ENCODE measurements at places on chromosomes 2 and 18.

DNA sequence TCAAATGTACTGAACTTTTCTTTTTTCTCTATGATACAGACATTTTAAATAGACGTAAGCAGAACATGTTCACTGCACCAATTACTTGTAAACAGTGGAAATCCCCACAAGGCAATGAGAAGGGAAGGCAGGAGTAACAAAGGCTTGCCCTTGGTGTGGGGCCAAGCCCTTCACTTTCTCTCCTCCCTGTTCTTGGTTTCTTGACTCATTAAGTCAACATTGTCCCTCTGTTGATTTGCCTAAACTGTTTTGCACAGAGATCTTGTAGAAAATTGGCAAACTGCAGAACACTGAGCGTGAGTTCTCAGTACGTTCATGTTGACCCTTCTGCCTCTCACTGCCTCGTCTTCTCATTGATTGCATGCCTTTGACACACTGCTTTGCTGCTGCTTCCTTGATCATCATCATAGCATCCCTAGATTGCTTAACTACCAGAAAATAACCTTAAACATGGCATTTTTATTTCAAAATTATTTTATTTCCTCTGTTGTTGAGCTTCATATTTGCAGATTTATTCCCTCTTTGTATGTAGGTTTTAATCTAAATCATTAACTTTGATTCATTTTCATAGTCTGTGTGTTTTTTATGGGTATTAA, 257.7 kb downstream of the PTGR3 start:
- DNase-seq: no peak

- DNase-seq: no peak
These were observed 87.1 kb upstream of the PNPT1 start for GRCh38 chr2:55780697-55781096.

GRCh38 chr2:239225871-239226561, 174.8 kb downstream of the HDAC4 start:
- DNase-seq: no peak

GRCh38 chr2:229511524-229511923, 202.8 kb downstream of the DNER start:
- DNase-seq: no peak

DNA sequence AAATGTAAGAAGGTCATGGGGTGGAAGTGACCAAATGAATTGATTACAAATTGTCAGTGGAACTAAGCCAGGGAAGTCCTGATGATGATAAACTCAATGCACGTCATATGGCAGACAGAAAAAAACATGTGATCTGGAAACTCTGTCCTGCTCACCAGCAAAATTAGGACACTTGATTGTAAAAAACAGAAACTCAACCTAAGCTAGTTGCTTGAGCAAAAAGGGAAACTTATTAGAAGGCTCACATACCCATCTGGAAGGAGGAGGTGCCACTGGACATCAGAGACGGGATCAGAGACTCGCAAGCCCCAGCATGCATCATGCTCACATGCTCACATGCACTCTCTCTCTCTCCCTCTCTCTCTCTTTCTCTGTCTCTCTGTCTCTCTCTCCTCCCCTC, 96.8 kb downstream of the SP3 start:
- DNase-seq: no peak

- peak; percentile 57 for DNase-seq
These were observed 11.3 kb downstream of the MALT1 start for GRCh38 chr18:58682429-58683069.

GRCh38 chr2:26268213-26268612, 23.5 kb downstream of the HADHB start:
- no peak for DNase-seq

DNA sequence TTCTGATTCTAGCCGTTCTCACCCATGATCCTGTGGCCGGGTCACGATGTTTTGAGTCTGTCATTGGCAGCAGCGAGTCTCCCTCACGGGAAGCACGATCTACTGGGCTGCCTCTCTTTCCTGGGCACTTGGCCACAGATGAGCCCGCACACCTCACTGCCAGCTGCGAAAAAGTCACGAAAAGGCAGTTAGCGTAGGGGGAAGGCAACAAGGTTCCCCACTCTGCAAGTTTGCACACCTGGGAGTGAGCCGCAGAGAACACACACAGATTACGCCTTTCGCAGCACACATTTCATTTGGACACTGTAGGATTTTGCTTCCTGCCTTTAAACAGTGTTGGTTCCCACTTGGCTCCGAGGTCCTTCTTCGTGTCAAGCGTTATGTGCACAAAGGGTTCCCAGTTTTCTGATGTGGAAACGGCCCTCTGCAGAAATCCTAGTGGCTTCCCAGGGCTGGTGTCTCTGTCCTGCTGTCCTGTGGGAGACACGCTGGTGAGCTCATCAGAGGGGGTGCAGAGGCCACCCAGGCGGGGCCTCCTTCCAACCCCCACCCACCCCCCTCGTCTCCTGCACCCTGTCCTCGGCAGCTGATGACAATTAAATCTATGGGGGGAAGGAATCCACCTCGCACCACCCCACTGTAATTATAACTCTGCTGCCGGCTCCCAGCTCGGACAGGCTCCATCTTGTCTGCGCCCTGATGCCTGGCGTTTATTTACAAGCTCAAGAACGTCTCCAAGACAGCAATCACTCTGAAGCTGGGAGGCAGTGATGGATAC, 157.3 kb upstream of the SALL3 start:
- DNase-seq: no peak

DNA sequence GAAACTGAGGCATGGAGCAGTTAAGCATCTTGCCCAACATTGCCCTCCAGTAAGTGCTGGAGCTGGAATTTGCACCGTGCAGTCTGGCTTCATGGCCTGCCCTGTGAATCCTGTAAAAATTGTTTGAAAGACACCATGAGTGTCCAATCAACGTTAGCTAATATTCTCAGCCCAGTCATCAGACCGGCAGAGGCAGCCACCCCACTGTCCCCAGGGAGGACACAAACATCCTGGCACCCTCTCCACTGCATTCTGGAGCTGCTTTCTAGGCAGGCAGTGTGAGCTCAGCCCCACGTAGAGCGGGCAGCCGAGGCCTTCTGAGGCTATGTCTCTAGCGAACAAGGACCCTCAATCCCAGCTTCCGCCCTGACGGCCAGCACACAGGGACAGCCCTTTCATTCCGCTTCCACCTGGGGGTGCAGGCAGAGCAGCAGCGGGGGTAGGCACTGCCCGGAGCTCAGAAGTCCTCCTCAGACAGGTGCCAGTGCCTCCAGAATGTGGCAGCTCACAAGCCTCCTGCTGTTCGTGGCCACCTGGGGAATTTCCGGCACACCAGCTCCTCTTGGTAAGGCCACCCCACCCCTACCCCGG, 1.3 kb downstream of the PROC start:
- DNase-seq: no peak

DNA sequence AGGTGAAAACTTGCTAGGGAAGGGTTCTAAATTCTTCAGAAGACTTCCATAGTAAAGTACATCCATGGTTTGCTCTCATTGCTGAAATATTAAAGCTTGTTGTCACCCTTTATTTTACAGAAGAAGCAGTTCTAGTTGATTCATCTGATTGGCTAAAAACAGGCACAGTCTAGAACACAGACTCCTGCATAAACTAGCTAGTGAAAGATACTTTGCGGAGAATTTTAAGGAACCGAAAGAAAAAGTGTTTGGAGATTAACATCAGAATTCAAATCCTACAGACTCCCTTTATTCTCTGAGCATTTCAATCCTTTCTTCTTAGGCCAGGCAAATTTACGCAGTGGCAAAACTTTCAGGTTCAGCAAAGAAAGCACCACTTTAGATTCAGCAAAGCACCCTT, 1076.5 kb upstream of the ZEB2 start:
- DNase-seq: no peak

DNA sequence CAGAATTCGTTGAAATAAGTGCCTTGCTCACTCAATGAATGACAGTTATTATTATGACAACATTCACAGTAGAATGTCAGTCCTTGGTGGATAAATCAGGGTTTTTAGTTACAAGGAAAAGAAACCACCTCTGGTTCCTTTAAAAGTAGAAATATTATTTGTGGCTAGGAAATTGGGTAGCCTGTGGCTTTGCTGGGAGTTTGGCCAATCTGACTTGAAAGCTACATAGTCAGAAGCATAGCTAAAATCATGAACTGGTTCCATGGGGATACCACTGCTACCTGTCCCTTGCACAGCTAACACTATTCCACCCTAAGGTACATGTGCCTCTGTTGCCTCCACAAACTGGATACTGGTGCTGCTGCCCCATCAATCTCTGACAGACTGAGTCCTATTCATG, 12.8 kb upstream of the SMCHD1 start:
- no peak for DNase-seq

All from left ventricle myocardium inferior (tissue), 1 donor.